GM19239 (cell line): ENCODE measurements at places on chromosomes 6 and 20.

DNA sequence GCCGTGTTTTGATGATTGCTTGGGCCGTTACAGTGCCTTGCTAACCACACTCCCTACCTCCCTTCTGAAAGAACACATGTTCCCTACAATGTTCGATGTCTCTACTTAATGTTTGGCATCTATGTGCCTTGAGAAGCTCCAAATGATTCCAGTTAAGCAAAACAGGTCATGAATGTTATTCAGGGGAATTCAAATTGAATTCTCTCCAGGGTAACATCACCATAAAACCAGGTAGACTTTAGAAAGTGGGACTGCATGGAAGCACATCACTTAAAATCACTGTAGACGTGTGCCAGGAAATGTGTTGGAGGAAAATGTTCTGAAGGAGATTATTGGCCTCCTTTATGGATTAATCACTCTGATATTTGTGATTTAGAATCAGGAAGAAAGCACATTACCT is 128.1 kb downstream of the ADAT2 start:
- no peak for DNase-seq

GRCh38 chr6:79305020-79305419 is 70.5 kb upstream of the HMGN3 start:
- no peak for DNase-seq

DNA sequence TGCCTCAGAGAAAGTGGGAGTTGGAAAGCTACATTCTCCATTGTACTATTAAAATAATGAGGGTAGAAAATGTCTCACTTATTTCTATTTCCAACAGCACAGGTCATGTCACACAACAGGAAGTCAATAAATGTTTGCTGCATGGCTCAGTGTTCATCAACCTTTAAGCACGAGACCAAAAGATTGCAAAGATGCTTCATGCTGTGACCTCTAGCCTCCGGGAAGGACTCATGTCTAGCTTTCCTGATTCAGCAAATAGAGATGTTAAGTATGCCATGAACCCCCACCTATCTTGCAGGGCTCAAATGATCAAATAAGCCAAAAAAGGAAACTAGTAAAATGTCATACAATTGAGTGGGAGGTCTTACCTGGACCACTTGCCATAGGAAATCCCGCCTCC is 57.4 kb downstream of the NCOA6 start:
- DNase-seq, result no peak

- DNase-seq, result no peak
Observed at GRCh38 chr20:32111753-32112152, 2.2 kb downstream of the TM9SF4 start.

DNA sequence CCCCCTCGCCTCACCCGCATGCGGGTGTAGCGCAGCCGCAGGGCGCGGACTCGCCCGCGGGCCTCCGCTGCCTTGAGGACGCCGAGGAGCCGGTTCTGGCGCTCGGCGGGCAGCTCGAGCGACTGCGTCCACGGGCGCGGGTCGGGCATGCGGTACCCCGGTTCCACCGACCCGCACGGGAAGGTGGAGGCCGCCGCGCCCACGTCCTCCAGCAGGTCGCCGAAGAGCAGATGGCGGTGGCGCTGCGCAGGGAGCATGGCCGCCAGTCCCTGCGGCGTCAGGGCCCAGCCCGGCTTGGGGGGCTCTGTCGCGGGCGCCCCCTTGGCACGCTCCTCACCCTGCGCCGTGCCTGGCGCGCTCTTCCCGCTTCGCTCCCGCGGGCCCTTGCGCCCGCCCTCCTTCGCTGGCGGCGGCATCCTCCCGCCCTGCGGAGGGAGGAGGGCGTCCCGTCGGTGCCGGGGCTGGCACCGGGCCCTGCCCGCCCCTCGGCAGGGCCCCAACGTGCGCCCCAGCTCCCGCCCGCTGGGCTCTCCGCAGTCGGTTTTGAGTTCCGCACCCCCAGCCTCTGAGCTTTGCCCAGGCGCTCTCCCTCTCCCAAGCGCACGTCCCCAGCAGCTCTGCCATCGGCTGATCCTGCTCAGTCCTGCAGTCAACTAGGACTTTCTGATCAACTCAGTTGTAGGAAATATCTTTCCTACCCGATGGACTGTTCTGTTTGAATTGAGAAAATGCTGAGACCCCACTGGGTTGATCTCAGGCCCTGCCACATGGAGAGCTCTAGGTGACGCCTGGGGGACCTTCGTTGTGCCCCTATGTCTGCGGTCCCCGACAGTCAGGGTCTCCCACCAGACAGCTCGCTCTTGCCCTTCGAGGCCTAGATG is at the start of gene LKAAEAR1:
LKAAEAR1 (minus strand) TSS at position 595 of the 881 bp plus-strand sequence; CDS start at position 416, 179 bp downstream.
- no peak for DNase-seq

DNA sequence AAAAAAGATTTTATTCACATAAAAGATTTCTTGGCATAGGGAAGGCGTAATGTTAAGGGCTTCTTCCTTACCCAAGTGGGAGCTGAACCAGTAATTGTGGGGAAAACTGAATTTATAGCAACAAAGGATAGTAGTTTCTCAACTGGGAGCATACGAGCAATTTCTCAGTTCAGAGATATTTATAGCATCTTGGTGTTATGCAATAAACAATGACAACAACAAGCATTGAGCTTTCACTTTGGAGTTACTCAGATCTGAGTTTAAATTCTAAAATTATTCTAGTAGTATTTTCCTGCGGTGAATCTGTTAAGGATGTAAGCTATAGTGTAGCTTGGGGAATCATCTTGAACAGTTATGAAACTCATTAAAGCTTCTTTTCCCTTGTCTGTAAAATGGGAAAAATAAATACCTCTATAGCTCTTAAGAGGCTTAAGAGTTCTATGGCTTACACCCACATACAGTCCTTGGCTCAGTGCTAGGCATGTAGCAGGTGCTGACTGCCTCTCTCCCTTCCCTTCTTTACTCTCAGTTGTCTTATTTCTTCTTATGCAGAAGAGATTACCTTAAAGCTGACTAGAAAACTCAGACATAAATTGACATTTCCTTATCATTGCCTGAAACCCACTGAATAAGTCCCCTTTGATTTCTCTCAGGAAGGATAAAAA is 58.8 kb downstream of the SAMD5 start:
- no peak for DNase-seq

DNA sequence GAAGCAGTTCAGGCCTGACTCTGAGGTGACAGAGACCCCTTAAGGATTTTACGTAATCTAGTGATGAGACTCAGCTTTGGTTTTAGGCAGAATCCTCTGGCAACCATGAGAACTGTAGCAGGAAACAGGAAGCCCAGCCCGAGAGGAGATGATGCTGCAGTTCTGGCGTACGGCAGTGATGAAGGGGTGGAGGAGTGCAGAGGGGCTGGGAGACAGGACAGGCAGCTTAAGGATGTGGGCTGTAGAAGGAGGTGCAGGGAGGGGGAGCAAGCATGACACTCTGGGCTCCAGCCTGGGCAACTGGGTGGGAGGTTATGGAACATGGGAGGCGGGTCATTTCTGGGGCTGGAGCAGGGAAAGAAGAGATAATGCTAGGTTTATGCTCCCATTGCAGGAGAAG is 67.1 kb downstream of the LRFN2 start:
- DNase-seq, result no peak

DNA sequence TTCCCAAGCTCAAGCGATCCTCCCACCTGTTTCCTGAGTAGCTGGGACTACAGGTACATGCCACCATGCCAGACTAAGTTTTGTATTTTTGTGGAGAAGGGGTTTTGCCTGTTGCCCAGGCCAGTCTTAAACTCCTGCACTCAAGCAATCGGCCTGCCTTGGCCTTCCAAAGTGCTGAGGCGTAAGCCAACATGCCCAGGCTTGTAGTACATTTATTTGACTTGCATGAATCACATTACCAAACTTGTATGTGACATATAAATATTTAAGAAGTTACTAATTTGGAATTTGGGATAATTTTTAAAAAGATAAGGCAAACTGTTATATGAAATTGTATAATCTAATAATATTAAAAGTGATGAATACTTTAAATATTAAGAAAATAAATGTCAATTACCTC is 157.6 kb downstream of the MCHR2 start:
- no peak for DNase-seq

DNA sequence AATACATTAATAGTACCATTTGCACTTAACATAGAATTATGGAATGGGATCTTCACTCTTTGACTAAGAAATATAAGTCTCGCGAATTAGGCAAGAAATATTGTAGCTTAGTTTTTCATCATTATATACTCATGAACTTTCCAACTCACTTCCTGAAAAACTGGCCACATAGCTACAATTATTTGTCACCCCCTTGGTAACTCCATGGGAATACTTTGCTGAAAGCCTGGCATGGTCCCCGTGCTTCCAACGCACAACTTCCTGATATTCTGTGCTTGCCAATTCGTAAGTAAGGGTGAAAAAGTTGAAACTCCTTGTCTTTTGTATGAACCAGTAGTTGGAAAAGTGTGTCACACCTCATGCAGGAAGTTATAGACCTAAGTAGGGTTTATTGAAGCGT is 23.7 kb upstream of the HLA-DQA1 start:
- DNase-seq, result no peak

DNA sequence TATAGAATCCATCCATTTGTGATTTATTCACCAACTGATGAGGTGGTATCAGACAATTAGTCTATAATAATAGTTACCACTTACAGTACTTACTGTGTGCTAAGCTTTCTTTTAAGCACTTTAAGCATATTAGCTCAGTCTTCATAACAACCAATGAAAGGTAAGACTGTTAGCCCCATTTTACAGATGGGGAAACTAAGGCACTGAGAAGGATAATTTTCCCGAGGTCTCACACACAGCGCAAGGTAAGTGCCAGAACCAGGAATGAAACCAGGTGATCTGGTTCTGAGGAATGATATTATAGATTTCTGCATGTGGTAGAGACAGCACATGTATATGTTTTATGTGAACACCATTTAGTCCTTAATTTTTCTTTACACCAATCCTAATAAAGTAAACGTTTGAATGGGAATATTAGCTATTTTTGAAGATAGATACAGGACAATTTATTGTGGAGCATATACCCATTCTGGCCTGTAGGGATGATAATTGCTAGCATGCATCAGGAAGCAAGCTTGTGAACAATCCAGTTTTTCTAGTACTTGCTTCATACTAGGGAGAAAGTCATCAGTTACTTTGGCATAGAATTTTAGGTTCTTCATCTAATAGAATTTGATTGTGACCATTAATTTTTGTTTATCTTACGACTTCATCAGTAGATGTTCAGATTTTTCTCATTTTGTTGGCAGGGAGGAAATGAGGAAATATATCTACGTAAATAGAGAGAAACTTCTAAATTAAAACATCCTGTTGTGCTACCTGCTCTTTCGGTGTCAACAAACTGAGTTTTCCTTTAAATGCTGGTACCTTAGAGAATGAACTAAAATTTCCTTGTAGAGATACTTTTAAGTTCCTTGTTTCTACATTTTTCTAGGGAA is 3.0 kb downstream of the YWHAB start:
- DNase-seq, result no peak

DNA sequence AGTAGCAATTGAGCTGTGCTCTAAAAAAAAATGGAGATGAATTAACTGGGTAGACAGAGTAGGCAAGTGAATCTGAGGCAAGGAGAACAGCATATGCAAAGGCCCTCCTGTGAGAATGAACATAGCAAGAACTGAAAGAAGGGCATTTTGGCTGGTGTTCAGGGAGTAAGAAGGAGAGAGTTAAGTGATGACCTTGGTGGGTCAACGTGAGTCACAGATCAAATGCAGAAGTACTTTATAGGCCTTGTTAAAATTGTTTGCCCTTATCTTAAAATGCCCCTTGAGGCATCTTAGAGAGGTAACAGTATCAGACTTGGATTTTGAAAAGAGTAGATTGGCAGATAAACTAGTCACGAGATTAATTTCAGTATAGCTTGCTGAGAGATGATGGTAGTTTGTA is 24.5 kb downstream of the NDUFAF5 start:
- no peak for DNase-seq

- no peak for DNase-seq
Observed at GRCh38 chr20:52775786-52776185, 196.4 kb upstream of the TSHZ2 start.
